CD8-positive, alpha-beta memory T cell (primary cell): ENCODE measurements at places on chromosomes 6 and 20. TPM values are rescaled to one million over a fixed set of nuclear protein-coding genes. Genes with fewer than 3 reads are reported as not detected.
A peak's percentile ranks its signal among the peaks of the same experiment; 100 is the strongest.

DNA sequence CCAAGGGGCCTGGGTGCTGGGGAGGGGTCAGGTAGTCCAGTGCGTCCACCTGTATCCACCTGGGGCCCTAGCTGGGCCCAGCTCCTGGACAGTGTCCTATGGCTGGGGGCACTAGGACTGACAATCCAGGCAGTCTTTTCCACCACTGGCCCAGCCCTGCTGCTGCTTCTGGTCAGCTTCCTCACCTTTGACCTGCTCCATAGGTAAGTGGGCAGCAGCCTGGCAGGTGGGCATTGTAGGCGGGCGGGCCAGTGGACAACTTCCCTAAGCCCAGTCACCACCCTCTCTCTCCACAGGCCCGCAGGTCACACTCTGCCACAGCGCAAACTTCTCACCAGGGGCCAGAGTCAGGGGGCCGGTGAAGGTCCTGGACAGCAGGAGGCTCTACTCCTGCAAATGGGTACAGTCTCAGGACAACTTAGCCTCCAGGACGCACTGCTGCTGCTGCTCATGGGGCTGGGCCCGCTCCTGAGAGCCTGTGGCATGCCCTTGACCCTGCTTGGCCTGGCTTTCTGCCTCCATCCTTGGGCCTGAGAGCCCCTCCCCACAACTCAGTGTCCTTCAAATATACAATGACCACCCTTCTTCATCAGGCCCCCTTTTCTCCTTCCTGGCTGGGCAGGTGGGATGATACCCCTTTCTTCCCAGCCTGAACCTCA is 584 bp downstream of the C20orf141 start:
- H3K36me3 ChIP-seq = no peaks in the 10 kb centered on the region
- H3K27me3 ChIP-seq = peaks cover 5% of the 10 kb centered on the region
- no peaks in the 10 kb centered on the region for H3K4me1 ChIP-seq
- no peak for DNase-seq

- no peaks in the 10 kb centered on the region for H3K36me3 ChIP-seq
- DNase-seq = no peak
- no peak overlapping the region for H3K27ac ChIP-seq
- no peak overlapping the region for H3K4me3 ChIP-seq
These were observed 15.4 kb upstream of the SLC22A16 start for GRCh38 chr6:110491644-110492317.

- no peaks in the 10 kb centered on the region for H3K36me3 ChIP-seq
- no peak for DNase-seq
These were observed 527 bp downstream of the FBXO30 start for GRCh38 chr6:145814035-145814500.

DNA sequence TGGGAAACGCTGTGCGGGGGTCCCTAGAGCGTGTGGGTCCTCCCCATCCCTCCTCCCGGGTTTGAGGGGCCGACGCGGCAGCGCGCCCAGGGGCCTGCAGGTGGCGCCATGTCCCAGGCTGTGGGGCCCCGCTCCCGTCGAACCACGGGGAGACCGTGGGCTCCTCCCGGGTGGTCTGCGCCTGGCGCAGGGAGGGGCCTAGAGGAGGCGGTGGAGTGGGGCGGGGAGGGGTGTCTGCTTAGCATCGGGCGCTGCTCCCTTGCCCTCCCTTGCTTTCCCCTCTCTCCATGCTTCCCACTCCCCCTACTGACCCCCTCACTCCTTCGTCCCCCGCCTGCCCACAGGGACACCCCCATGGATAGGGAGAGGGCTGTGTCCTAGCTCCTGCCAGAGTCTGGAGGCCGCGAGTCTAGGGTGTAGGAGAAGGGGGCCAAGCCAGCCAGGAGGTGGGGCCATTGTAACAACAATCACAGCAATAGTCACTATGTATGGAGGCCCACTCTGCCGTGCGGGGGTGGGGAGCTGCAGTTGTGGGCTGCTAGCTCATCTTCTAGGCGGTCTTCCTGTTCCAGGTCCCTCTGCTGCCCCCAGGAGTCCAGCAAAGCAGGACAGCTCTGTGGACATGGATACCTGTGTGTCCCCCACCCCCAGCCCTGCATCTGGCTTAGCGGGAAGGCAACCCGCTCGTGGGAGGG is 51.7 kb downstream of the CHMP4B start:
- H3K27me3 ChIP-seq = no peaks in the 10 kb centered on the region
- no peaks in the 10 kb centered on the region for H3K36me3 ChIP-seq
- H3K27ac ChIP-seq = no peak overlapping the region

DNA sequence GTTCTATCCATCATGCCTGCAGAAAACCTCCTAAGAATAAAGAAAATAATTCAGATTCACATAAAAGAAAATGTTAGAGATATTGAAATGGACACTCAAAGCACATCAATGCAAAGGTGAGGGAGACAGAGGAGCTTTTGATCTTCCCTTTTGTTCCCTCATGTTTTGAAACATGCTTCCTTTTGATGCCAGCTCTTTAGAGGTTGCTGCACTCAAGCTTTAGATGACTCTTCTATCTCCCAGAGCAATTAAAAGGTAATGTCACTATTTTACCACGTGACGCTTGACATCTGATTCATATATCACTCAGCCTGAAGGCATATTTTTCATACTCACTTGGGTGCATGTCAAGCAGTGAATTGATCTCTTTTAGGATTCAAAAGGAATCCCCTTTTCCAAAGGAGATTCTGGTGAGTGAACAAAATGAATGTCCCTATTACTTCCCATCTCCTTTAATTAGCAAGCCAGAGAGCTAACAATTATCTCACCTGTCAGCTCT is 1026.7 kb downstream of the KIF16B start:
- H3K27me3 ChIP-seq = no peaks in the 10 kb centered on the region
- DNase-seq = no peak
- H3K27ac ChIP-seq = no peak overlapping the region
- no peak overlapping the region for H3K4me3 ChIP-seq
- no peaks in the 10 kb centered on the region for H3K4me1 ChIP-seq

- H3K4me1 ChIP-seq = no peaks in the 10 kb centered on the region
- no peak overlapping the region for H3K4me3 ChIP-seq
- no peak for DNase-seq
- no peaks in the 10 kb centered on the region for H3K27me3 ChIP-seq
These were observed 45.2 kb downstream of the CDC5L start for GRCh38 chr6:44432726-44433125.

- no peaks in the 10 kb centered on the region for H3K27me3 ChIP-seq
- no peak overlapping the region for H3K27ac ChIP-seq
- H3K4me1 ChIP-seq = no peaks in the 10 kb centered on the region
- H3K4me3 ChIP-seq = no peak overlapping the region
- DNase-seq = no peak
These were observed 308.1 kb downstream of the FOXC1 start for GRCh38 chr6:1917626-1918371.

- no peak overlapping the region for H3K27ac ChIP-seq
- no peaks in the 10 kb centered on the region for H3K36me3 ChIP-seq
These were observed 1.3 kb downstream of the SULF2 start for GRCh38 chr20:47783828-47784598.

DNA sequence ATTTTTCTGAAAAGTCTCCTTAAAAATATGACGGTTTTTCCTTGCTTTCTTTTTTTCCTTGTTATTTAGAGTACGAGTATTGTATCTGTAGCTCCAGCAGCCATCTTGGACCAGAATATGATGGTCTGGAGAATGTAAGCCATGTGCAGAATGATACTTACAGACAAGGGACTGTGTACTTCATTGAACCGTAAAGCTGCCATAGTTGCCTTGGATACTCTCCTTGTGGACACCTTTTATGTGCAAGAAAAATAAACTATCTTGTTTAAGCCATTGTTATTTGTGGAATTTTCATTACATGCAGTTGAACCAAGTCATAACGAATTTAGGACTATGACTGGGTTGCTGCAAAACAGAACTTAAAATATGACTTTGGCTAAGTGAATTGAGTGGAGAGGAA is 485.8 kb upstream of the CITED2 start:
- H3K27me3 ChIP-seq = no peaks in the 10 kb centered on the region
- H3K27ac ChIP-seq = no peak overlapping the region
- DNase-seq = no peak
- no peaks in the 10 kb centered on the region for H3K36me3 ChIP-seq

GRCh38 chr20:32585011-32585585 is at the start of gene NOL4L:
TSS of gene NOL4L (minus strand) at chr20:32585333. CDS start at chr20:32584890, 443 bp downstream.
- H3K4me1 ChIP-seq = peaks cover 42% of the 10 kb centered on the region
- DNase-seq = peak; percentile 25
- H3K36me3 ChIP-seq = no peaks in the 10 kb centered on the region
- no peaks in the 10 kb centered on the region for H3K27me3 ChIP-seq

- no peak overlapping the region for H3K4me3 ChIP-seq
- H3K27me3 ChIP-seq = no peaks in the 10 kb centered on the region
- H3K27ac ChIP-seq = no peak overlapping the region
- no peak for DNase-seq
- no peaks in the 10 kb centered on the region for H3K4me1 ChIP-seq
- no peaks in the 10 kb centered on the region for H3K36me3 ChIP-seq
These were observed 23.2 kb downstream of the LAMA4 start for GRCh38 chr6:112231164-112231563.

DNA sequence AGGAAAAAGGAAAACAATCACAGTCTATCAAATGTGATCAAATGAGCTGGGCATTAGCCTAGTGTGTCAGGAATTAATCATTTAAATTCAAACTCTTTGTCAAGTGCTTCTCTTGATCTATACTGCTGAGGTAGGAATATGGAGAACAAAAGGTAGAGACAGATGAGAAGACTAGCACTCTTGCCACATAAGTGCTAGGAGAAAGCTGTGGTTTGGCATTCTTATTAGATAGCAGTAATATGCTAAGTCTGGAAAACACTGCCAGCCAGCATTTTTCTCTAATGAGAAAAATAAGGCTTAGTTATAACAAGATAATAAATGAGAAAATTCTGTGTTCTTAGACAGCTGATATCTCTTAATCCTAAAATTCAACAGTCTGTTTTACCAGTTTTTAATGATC is 38.9 kb downstream of the ORC3 start:
- H3K27me3 ChIP-seq = no peaks in the 10 kb centered on the region
- H3K36me3 ChIP-seq = no peaks in the 10 kb centered on the region
- H3K27ac ChIP-seq = no peak overlapping the region
- H3K4me1 ChIP-seq = no peaks in the 10 kb centered on the region

DNA sequence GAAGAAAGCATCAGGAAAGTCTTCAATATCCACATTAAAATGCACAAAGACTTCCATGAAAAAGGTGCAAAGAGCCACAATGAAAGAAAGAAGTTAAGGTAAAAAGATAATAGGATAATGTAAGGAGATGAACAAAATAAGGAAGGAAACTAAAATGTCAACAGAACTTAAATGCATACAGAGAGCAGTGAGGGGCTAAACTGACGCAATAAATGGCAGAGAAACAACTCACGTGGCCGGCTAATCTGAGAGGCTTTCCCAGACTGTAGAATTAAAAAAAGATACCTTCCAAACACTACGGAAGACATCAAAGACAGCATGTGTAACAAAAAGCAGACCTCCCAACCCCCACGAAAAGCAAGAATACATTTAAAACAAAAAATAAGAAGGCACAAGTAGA is 73.7 kb downstream of the GMDS start:
- no peak for DNase-seq
- H3K27me3 ChIP-seq = no peaks in the 10 kb centered on the region
- no peaks in the 10 kb centered on the region for H3K36me3 ChIP-seq
- H3K4me1 ChIP-seq = no peaks in the 10 kb centered on the region

DNA sequence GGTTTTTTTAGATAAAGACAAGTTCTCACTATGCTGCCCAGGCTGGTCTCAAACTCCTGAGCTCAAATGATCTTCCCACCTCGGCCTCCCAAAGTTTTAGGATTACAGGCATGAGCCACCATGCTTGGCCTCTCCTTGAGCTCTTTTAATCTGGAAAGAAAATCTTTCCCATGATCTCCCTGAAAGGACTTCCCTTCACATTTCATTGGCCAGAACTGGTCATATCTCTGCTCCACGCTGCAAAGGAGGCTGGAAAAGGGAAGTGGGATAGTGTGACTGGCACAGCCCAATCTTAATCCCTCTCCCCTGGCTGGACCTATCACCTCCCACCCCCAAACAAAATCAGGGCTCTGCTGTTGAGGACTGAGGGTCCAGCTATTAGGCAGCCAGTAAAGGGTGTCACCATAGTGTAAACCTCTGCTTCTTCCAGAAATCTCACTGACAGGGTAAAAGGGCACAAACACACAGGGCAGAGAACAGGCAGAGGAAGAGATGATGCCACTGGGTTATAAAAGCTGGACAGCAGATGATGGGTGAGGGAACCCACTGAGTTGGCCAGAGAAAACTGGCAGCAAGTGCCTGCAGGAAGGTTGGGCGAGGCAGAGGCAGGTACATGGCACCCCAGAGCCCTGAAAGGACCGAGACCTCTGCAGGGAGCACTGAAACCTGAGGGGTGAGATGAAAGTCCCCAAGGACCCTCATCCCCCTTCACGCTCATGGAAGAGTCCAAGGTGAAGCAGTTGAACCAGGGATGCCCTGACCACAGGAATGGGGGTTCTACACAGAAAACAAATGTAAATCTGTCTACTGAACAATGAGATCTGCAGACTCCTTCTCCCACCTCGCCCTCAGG is 83.1 kb upstream of the PTPN1 start:
- H3K27me3 ChIP-seq = no peaks in the 10 kb centered on the region
- no peak for DNase-seq
- no peak overlapping the region for H3K27ac ChIP-seq
- H3K4me3 ChIP-seq = no peak overlapping the region

GRCh38 chr20:58867211-58867610 is 14.7 kb downstream of the GNAS start:
- no peaks in the 10 kb centered on the region for H3K36me3 ChIP-seq
- H3K4me1 ChIP-seq = no peaks in the 10 kb centered on the region
- H3K27ac ChIP-seq = no peak overlapping the region
- H3K4me3 ChIP-seq = no peak overlapping the region

- no peaks in the 10 kb centered on the region for H3K4me1 ChIP-seq
- DNase-seq = no peak
- H3K4me3 ChIP-seq = no peak overlapping the region
These were observed 227.9 kb downstream of the LAMA2 start for GRCh38 chr6:129110690-129111343.

- peaks cover 7% of the 10 kb centered on the region for H3K4me1 ChIP-seq
- DNase-seq = no peak
- no peaks in the 10 kb centered on the region for H3K36me3 ChIP-seq
- peaks cover 4% of the 10 kb centered on the region for H3K27me3 ChIP-seq
- no peak overlapping the region for H3K27ac ChIP-seq
- H3K4me3 ChIP-seq = no peak overlapping the region
These were observed 6.4 kb upstream of the PSMG4 start for GRCh38 chr6:3252369-3252768.

GRCh38 chr20:36821964-36822437 is 48.4 kb upstream of the DSN1 start:
- H3K4me1 ChIP-seq = no peaks in the 10 kb centered on the region
- no peak for DNase-seq
- no peaks in the 10 kb centered on the region for H3K27me3 ChIP-seq

Gene SLC2A4RG
- 37.5 TPM for total RNA-seq

Gene CFAP206
- not detected for total RNA-seq

Gene RXRB
- total RNA-seq = 51.4 TPM

Gene LAMA2
- 0.09 TPM for total RNA-seq

Gene GSTA3
- not detected for total RNA-seq

Gene RFX6
- total RNA-seq = not detected

Gene GABBR1
- 8.8 TPM for total RNA-seq

Gene GLO1
- 157 TPM for total RNA-seq

Gene MAS1L
- total RNA-seq = not detected

Gene LY6G6D
- not detected for total RNA-seq

Gene RSPH4A
- 0.28 TPM for total RNA-seq

Gene SRSF3
- total RNA-seq = 579 TPM
